ENCODE measurements at places on chromosomes 2 and 18.

DNA sequence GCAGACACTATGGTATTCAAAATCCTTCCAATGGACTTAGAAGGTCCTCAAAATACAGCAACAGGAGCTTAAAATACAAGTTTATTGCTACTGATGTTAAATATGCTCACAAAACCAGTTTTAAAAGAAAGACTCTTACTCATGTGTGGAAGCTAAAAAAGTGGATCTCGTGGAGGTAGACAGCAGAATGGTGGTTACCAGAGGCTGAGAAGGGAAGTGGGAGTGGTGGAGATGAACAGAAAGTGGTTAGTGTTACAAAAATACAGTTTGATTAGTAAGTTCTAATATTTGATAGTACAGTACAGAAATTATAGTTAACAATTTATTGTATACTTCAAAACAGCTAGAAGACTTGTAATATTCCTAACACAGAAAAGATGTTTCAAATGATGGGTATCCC, 12.1 kb downstream of the ADAM17 start:
- DNase-seq = no peak

DNA sequence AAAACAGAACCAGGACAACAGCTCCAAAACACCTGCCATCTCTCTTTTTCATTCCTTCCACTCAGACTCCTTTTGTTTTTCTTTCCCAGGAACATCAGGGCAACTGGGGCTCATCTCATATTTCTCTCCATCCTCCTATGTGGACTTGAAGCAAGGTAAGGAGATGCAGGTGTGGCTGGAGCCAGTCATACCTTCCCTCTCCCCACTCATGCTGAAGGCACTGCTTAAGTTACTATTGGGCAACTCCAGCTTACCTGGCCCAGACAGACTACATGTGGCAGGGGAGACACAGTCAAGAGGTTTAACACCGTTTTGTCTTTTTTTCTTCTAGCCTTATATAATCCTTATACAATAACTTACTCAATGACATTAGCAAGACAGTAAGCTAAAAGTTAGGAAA, 38.4 kb downstream of the LAMA1 start:
- no peak for DNase-seq

- no peak for DNase-seq
These were observed 1.7 kb downstream of the SH3YL1 start for GRCh38 chr2:262117-262516.

DNA sequence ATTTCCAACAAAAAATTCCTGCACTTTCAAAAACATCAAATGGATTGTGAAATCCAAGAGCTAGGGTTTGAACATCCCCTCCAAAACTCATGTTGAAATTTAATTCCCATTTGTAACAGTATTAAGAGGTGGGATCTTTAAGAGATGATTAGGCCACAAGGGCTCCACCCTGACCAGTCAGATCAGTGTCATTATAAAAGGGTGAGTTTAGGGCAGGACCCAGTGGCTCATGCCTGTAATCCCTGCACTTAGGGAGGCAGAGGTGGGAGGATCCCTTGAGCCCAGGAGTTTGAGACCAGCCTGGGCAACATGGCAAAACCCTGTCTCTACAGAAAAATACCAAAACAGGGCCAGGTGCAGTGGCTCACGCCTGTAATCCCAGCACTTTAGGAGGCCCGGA, 8.9 kb downstream of the GTF3C2 start:
- no peak for DNase-seq

- DNase-seq = no peak
These were observed 1.2 kb upstream of the CNNM4 start for GRCh38 chr2:96759548-96759947.

- no peak for DNase-seq
These were observed 200.1 kb upstream of the SIX2 start for GRCh38 chr2:45209302-45209701.

DNA sequence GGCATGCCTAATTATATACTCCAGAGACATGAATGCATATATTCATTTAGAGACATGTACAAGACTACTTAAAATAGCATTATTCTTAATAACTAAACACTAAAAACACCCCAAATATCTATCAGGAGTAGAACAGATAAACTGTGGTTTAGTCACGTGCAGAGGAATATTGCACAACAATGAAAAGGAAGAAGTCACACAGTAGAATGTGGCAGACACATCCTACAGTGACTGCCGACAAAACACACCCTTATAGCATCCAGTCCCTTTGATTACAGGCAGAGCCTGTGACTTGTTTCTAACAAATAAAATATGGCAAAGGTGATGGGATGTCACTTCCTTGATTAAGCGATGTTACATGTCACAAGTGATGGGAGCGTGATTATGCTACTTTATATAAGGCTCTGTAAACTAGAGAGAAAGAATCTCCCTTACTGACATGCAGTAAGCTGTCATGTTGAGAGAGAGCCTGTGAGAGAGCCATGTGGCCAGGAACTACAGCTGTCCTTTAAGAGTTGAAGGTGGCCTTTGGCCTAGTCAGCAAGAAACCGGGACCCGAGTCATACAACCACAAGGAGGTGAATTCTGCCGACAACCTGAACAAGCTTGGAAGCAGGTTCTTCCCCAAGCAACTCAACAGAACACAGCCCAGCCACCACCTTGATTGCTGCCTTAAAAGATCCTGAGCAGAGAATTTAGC, 39.1 kb upstream of the LGALSL start:
- no peak for DNase-seq

- no peak for DNase-seq
These were observed 42.7 kb upstream of the TGFA start for GRCh38 chr2:70596293-70596692.

- DNase-seq = no peak
These were observed 32.8 kb downstream of the MAIP1 start for GRCh38 chr2:199988151-199988550.

- DNase-seq = no peak
These were observed 159.3 kb upstream of the SALL3 start for GRCh38 chr18:78820161-78820834.

DNA sequence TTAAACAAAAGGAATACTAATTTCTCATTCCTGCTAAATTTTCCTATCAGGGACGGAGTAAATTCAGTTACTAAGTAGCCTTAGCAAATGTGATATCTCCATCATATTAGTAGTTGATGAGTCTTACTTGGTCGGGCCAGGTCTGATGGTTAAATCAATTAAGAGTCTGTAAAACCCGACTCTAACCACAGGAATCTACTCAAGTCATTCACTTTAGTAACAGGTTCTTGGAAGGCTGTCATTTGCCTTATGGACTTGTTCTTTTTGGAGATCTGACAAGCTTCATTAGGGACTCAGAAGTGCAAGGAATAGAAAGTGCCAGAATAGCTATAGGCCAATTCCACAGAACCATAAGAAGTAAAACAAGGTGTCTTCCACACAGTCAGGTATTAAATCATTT, 119.0 kb downstream of the GCA start:
- no peak for DNase-seq

DNA sequence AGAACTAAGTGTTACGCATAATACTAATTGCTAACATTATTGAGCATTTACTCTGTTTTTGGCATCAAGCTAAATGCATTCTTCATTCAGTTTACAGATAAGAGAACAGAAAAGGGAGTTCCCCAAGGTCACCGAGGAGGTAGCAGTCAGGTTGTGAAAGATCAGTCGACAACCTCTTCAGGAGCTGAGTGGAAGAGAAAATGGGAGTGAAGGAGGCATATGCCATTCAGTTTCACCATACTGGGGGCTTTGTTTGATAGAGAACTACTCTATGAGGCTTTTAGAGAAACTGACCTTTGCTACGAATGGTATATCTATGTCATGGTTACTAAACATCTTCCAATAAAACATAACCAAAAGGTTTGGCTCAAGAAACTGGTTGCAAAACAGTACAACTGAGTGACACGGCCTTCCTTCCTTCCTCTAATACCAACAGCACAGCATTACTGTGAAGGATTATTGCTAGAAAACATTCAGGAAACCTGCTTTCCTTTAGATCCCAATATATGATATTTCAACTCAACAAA, 112.1 kb downstream of the RBMS1 start:
- DNase-seq = no peak

DNA sequence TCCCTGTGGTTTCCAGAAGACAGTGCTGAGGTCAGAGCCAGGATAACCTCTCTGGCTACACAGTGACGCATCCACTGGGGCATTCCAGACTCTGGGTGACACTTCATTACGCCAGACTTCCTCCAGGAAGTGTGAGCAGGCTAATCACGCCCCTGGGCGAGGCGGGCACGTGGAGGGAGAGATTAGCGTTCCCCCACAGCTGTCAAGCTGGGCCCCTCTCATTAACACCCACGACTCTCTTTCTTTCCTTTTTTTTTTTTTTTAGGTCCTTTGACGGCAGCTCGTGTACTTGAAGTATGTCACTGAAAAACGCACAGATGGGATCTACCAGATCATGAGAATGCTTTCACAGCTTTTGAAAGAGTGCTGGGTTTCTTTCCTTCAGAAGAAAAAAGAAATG, 274.6 kb downstream of the AFF3 start:
- no peak for DNase-seq

GRCh38 chr18:12035481-12035880, 54.2 kb downstream of the IMPA2 start:
- DNase-seq = no peak

- DNase-seq = no peak
These were observed 26.9 kb downstream of the GALM start for GRCh38 chr2:38692636-38693318.

DNA sequence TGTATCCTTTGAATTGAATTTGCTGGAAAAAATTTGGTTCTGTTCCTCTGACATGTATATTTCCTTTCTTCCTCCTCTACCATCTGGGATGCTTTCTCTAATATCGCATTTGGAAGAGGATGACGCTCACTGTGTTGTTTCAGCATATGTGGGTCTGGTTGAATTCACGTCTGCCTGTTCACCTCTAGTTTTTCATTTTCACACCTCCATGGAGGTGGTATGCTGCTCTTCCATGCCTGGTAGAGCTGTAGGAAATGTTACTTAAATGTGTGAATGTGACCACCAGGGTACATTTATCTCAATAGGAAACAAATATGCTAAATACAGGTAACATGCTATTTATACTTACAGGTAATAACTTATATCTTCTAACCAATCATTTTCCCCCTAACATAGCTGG, 44.5 kb downstream of the TSHZ1 start:
- DNase-seq = no peak

- DNase-seq = no peak
These were observed 42.7 kb upstream of the PHLPP1 start for GRCh38 chr18:62672600-62672999.

DNA sequence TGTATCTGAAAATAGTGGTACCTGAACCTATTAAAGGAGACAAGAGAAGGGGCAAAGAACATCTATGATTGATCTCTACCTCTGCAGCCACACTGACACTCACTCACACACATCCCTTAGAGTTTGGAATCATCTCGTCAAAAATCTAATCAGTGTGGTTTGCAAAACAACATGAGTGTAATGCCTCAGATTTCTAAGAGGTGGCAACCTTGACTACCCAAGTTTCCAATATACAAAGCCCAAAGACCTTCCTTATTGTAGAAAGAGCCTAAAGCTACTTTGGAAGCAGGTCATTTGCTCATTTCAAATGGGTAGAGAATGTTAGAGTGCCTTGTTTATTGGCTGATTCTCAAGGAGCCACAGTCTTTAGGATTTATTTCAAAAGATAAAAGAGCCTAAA, 444.9 kb downstream of the ARHGAP15 start:
- DNase-seq = no peak

DNA sequence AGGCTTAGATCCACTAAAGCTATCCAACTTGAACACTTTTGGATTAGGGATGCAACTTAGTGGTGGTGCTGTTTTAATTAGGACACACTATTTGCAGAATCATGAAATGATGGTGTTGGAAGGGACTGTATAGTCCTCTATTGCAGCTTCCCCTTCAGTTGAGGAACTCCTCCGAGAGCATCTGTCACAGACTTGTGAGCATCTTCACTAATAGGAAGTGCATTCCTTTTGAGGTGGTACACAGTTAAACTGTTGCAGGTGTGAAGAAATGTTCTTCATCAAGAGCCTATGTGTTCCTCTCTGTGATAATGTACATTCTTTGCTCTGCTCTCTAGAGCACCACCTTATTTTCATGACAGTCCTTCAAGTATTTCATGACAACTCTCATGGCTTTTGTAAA, 197.4 kb downstream of the CAMKMT start:
- DNase-seq = no peak

- DNase-seq = no peak
These were observed 58.1 kb downstream of the PXDN start for GRCh38 chr2:1685957-1686783.

All from left kidney (tissue), 8 donors.